ENCODE measurements at places on chromosomes 12 and 14.
A peak's percentile ranks its signal among the peaks of the same experiment; 100 is the strongest.

- DNase-seq: no peak
Observed at GRCh38 chr14:98364961-98365360, 907.0 kb downstream of the BCL11B start.

DNA sequence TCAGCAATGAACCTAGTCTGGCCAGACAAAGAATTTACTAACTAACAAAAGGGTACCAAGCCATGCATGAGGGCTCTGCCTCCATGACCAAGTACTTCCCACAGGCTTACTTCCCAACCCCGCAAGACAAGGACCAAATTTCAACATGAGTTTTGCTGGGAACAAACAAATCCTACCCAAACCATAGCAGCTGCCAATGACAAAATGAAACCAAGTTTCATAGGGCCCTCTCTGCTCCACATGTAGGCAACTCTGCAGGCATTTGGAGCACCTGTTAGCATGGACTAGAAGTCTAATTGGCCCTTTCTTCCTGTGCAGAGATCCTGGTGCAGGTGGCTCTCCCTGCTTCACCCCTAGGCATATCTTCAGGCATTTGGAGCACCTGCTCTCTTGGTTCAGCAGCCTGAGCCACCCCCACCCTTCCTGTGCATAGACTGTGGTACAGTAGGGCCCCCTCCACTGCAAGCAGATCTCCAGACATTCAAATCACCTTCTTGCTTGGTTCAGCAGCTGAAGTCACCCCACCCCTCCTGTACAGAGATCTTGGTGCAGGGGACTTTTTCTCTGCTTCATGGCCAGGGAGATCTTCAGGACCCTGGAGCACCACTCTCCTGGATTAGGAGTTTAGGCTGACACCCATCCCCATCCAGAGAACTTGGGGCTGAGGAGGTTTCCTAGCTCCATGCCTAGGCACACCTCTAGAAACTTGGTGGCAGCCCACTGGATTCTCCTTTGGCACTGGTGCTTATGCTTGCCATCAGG, 308.7 kb downstream of the RPAP3 start:
- peak; percentile 25 for DNase-seq

DNA sequence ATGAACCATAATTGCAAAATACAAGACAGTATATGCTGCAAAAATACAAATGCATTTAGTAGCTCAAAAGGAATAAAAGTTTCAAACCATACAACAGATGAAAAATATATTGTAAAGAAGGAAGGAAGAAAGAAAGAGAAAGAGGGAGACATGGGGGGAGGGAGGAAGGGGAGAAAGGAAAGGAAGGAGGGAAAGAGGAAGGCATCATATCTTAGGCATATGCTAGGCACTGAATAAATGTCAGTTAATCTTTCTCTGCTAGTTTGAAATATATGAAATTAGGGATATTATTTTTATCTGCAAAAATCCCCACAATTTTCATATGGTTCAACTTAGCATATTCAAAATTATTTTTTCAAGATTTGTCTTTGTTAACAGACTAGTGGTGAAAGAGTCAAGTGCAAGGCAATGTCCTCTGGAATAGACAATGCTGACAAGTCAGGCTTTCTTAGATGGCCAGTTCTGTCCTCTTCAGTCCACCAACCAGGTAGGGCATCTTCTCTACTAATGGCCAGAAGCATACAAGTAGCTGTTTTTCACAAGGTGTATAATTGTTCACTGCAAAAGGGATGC, 506.4 kb downstream of the PRKD1 start:
- DNase-seq: no peak

DNA sequence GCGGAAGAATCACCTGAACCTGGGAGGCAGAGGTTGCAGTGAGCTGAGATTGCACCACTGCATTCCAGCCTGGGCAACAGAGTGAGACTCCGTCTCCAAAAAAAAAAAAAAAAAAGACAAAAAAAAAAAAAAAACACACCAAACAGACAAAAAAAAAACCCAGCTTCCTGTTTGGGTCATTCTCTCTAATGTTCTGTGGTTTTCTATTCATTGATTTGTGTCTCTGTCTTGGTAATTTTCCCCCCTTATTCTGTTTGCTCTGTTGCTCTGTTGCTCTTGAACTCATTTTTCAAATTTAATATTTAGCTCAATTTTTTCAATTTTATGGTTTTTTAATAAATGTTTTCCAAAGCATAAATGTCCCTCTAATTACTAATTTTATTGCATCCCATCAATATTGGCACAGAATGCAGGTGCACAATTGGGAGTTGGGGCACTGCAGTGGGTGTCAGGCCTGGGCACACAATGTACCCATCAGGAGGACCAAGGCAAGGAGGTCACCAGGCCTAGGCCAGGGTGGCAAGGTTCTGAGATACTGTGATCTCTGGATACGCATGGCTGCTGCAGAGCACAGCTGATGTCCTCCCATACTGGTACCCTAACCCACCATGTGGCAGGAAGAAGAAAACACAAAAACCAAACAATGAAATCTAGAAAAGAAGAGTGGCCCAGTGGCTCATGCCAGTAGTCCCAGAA, 8.0 kb upstream of the GNPTAB start:
- DNase-seq: peak; percentile 16

Measured in activated CD4-positive, alpha-beta T cell treated with anti-CD3 and anti-CD28 coated beads, Interleukin-2, amount 10 ng/mL, durations not matched to agents 7 days and 5 days (primary cell).